Stimulated activated CD8-positive, alpha-beta memory T cell treated with anti-CD3 and anti-CD28 coated beads, Interleukin-7, amount 100 ng/mL, for 24 hours (primary cell): ENCODE measurements at places on chromosomes 3 and 15.

- DNase-seq = no peak
Measured at GRCh38 chr3:97860364-97860763, 38.6 kb downstream of the CRYBG3 start.

GRCh38 chr3:115469649-115470048, 153.7 kb upstream of the GAP43 start:
- no peak for DNase-seq

DNA sequence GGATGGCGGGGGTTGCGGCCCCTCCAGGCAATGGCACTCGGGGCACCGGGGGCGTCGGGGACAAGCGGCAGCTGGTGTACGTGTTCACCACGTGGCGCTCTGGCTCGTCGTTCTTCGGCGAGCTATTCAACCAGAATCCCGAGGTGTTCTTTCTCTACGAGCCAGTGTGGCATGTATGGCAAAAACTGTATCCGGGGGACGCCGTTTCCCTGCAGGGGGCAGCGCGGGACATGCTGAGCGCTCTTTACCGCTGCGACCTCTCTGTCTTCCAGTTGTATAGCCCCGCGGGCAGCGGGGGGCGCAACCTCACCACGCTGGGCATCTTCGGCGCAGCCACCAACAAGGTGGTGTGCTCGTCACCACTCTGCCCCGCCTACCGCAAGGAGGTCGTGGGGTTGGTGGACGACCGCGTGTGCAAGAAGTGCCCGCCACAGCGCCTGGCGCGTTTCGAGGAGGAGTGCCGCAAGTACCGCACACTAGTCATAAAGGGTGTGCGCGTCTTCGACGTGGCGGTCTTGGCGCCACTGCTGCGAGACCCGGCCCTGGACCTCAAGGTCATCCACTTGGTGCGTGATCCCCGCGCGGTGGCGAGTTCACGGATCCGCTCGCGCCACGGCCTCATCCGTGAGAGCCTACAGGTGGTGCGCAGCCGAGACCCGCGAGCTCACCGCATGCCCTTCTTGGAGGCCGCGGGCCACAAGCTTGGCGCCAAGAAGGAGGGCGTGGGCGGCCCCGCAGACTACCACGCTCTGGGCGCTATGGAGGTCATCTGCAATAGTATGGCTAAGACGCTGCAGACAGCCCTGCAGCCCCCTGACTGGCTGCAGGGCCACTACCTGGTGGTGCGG, 1.9 kb downstream of the CHST2 start:
- peak; percentile 58 for DNase-seq

GRCh38 chr3:184927796-184928315, 115.9 kb downstream of the VPS8 start:
- no peak for DNase-seq

DNA sequence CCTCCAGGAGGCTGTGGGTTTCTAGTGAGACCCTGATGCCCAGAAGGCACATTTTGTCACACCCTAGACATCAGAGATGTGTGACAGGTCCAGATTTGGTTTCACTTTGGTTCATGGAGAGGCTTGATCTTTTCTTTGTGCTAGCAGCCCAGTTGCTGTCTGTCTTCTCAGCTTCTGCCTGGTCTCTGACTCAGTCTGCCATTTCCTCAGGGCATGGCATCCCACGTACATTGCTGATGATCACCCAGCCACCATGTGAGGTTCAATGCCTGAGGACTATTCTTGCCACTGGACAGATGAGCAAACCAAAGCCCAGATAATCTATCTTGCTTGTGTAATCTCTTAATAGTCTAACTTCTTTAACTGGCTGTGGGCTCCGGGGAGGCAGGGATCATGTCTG, 144.9 kb upstream of the MRPS22 start:
- no peak for DNase-seq

DNA sequence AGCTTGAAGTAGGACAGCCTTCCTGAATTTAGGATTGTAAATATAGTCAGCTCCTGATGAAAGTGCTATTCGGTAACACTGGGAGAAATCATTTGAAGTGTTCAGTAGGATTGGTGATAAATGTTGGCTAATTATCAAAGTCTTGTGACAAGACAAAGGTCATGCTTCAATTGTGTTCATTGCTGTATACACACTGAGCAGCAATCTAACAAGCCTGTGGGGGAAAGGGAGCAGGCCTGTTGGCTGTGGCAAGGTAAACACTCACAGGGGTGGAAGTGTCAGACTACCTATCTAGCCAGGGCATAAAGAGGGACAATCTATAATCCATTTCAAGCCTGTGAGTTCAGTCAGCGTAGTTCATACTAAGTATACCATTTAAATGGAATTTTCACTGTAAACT, 111.0 kb upstream of the MANF start:
- DNase-seq = no peak

DNA sequence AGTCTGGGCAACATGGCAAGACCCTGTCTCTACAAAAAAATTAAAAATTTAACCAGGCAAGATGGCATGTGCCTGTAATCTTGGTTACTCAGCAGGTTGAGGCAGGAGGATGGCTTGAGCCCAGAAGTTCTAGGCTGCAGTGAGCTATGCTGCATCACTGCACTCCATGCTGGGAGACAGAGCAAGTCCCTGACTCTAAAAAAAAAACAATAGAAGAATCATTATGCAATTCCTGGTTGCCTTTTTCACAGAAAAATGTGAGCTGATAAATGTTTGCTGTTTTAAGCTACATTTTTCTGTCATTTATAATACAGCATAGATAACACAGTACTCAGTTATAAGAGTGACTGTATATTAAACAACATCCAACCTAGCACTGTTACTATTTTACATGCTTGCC, 148.8 kb downstream of the SCAPER start:
- no peak for DNase-seq

- no peak for DNase-seq
Measured at GRCh38 chr15:39669661-39670060, 88.8 kb downstream of the THBS1 start.

DNA sequence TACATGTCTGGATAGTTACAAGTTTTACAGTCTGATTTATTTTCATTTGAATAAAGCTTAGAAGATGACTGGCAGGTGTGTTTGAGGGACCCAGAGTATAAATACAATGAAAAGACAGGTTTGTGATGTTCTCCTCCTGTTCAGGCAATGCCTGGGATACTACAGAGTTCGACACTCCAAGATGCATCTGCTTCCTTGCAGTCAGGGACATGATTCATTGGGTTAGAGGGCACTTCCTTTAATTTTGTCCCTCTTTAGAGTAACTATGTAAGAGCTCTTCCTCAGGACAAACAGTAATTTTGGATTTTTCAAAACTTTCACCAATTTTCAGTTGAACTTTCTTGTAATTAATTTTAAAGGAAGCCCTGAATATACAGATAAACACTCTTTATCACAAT, 102.0 kb downstream of the LMLN start:
- no peak for DNase-seq

GRCh38 chr3:138238711-138239110, 51.6 kb downstream of the ARMC8 start:
- no peak for DNase-seq

GRCh38 chr15:65077981-65078352, 1.4 kb downstream of the KBTBD13 start:
- peak; percentile 9 for DNase-seq

GRCh38 chr3:141795276-141795675, 32.1 kb downstream of the GRK7 start:
- DNase-seq = no peak

DNA sequence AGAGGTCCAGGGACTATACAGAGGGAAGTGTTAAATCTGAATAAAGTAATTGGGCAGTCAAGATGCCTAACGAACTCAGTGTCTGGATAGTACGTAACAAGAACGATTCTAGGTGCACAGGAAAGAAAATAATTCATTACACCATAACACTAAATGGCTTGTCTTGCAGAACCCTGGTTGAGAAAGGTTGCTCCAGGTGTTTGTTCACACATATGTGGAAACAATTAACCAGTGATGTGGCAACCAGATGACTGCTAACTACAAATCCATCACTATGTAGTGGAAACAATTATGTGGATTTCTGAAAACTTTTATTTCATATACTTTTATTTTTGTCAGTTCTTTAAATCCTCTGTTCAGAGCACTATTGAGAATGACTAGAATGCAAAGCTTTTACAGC, 10.4 kb upstream of the HDC start:
- no peak for DNase-seq

- no peak for DNase-seq
Measured at GRCh38 chr15:81789403-81789802, 256.4 kb downstream of the MEX3B start.

GRCh38 chr15:71079208-71080044, 35.8 kb upstream of the THSD4 start:
- DNase-seq = no peak

DNA sequence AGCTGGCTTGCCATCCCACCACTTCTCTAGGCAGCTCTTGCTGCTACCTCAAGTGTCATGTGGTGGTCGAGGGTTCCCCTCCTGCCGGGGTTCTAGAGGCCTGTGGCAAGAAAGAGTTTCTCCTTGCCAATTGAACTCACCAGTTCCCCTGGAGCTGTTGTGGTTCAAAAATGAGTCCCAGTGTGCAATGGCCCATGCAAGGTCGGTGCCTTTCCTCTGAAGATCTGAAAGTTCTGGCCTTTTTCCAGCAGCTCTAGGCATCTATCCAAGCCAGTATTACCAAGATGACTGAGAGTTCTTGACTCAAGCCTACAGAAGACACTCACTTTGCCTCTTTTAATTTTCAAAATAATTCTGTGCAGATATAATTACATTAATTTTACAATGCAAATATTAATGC, 163.6 kb downstream of the KCNMB2 start:
- DNase-seq = no peak

GRCh38 chr3:158792709-158793108, 9.1 kb upstream of the MFSD1 start:
- no peak for DNase-seq

GRCh38 chr3:126938520-126939337, 44.2 kb upstream of the PLXNA1 start:
- no peak for DNase-seq

- DNase-seq = no peak
Measured at GRCh38 chr15:63636518-63637061, 39.4 kb downstream of the FBXL22 start.

- DNase-seq = no peak
Measured at GRCh38 chr15:49863431-49864224, 242.8 kb downstream of the DTWD1 start.

DNA sequence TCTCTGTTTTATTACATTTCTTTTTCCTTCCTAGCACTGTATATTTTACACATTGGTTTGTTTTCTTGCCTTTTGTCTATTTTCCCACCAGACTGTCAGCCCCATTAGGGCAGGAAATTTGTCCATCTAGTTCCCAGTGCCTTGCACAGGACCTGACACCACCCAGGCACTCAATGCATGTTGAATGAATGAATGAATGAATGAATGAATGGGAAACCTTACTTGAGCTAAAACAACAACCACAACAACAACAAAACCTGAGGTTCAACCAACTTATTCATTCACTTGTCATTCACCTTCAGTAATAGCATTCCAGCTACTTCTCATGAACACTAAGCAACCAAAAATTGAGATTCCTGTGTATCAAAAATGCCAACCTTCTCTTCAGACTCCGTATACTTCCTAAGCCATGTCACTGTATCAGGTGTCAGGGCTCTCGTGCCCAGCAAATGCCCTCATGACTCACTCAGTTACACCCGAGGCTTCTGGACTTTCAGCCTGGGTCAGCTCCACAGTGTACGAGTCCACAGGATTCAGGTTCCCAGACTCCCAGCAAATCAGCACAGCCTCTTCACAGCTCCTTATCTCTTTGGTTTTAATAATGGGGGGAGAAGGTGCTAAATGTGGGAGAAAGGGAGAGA, 37.3 kb downstream of the FSD2 start:
- DNase-seq = no peak

- no peak for DNase-seq
Measured at GRCh38 chr15:75361989-75362641, 6.3 kb downstream of the MAN2C1 start.

GRCh38 chr3:186614266-186614596, 1.4 kb downstream of the AHSG start:
- no peak for DNase-seq

DNA sequence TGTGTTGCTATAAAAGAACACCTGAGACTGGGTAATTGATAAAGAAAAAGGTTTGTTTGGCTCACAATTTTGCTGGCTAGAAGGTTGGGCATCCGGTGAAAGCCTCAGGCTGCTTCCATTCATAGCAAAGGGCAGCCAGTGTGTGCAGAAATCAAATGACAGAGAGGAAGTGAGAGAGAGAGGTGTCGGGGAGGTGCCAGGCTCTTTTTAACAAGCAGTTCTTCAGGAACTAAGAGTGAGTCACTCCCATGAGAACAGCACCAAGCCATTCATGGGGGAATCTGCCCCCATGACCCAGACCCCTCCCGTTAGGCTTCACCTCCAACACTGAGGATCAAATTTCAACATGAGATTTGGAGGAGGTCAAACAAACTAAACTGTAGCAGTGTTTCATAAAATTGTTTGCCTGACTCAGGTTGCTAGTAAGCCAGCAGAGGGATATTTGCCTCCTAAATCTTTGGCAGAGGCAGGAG, 4.5 kb upstream of the PARP15 start:
- no peak for DNase-seq

DNA sequence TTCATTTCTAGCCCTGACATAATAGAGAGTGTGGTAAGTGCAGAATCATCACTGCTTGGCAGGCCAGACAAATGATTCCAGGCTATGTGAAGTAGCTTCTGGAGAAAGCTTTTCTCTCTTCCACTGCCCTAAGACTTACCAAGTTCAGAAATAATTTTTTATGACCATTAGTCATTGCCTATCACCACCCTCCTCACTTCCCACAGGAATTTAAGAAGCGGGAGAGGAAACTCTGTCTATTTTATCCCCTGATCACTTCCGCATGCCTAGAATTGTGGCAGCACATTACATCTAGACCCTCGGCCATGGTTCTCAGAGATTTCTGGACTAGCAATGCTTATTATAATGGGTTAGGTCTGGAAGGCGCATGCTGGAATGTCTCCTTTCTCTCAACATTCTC, 397.8 kb upstream of the NR2F2 start:
- DNase-seq = no peak

DNA sequence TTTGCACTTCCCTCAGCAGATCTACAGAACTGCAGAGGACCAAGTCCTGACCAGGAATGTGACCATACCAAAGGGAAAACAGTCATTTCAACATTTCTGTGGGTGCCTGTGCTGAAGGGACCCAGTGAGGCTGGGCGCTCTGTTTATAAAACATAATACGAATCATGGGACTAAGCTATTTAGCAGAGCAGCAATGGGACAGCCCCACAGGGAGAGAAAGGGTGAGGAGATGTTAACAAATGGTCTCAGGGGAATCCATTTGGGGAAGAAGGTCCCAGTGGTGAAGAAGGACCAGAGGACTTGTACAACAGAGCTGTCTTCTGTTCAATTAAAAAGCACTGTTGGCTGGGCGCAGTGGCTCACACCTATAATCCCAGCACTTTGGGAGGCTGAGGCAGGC, 1025.4 kb downstream of the FHIT start:
- no peak for DNase-seq

DNA sequence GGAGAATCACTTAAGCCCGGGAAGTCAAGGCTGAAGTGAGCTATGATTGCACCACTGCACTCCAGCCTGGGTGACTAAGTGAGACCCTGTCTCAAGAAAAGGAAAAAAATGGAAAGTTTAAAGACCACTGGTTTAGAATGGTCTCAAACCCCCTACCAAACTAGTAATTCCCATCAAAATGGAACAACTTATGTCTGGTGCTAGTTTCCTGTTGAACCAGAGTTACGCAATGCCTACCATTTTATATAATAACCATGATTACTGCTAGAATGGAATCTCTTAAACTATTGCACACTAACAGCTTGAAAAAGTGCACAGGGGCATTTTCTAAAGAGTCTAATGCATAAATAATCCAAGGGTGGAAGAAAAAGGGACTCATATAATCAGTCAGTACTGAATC, 43.6 kb downstream of the DMXL2 start:
- DNase-seq = no peak
